ENCODE measurements at places on chromosomes 4 and X.

DNA sequence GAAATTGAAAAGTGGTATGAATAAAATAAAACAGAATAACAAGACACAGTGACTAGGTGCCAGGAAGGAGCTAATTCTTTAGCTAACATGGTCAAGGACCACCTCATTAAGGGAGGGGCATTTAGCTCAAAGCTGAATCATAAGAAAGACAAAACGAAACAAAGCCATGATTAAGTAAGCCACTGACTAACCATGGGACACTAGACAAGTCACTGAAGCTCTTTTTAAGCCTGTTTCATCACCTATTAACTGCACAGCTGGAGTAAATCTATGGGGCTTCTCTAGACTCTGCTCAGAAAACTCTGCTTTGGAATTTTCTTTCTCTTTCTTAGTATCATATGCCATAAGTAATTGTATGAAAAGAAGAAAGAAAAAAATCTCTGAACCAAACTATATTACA lies 49.8 kb upstream of the C1QTNF7 start:
- no peak for DNase-seq

DNA sequence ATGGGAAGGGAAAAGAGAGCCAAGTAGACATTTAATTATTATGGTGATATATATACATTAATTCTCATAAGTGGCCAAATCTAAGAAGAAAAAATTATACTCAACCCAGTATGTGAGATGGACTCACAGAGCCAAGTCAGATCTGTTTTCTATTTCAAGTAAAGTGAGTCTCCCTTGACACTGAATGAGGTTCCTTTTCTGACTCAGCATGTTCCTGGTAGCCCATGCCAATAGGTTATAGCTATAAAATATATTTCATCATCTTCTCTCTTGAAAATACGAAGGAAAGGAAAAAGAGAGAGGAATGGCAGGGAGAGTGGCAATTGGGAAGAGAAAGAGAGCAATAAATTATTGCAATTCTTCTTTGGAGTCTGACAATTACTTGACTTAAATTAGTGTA lies 68.8 kb upstream of the GRIA2 start:
- DNase-seq: no peak

DNA sequence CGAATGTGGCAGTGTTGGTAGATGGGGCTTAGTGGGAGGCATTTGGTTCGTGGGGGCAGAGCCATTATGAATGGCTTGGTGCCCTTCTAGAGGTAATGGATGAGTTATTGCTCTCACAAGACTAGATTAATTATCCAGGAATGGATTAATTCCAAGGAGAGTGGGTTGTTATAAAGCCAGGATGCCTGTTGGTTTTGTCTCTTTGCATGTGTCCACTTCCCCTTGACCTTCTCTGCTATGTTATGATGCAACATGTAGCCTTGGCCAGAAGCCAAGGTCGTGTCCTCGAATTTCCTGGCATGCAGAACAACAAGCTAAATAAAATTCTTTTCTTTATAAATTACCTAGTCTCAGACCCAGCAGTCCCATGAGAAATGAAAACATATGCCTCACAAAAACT lies 111.2 kb upstream of the PLS3 start:
- DNase-seq: no peak

DNA sequence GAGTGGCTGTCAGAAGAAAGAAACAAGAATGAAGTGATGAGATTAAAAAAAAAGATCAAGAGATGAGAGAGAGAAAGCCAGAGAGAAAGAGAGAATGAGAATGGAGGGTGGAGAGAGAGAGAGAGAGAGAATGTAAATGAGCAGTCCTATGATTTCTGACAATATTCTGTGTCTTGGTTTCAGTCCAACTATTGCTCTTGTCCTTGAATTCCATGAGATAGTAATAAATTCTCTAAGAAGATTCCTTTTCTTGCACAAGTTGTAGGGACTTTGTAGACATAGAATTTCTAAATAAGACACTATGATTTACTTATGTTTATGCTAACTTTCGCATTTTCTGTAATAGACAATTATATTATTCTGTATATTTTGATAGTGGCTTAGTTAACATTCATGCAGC lies 149.6 kb upstream of the CTSO start:
- no peak for DNase-seq

GRCh38 chrX:23659339-23659738 lies 8.0 kb upstream of the PRDX4 start:
- DNase-seq: no peak

- DNase-seq: no peak
These were observed 150.3 kb downstream of the RELL1 start for GRCh38 chr4:37535872-37536271.

DNA sequence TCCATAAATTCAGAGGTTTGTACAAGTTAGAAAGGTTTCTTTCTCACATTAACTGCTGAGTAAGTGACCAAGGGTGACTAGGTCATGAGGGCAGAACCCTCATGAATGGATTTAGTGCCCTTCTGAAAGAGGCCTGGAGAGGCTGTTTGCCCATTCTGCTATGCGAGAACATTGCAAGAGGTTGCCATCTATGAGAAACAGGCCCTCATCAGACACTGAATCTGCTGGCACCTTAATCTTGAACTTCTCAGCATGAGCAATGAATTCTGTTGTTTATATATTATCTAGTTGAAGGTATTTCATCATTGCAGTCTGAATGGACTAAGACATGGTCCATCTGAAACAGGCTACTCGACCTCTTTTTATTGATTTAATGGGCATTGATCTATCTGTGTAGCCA lies 96.2 kb upstream of the GPRIN3 start:
- no peak for DNase-seq

- DNase-seq: no peak
These were observed 53.2 kb downstream of the ADRA2C start for GRCh38 chr4:3819210-3819919.

DNA sequence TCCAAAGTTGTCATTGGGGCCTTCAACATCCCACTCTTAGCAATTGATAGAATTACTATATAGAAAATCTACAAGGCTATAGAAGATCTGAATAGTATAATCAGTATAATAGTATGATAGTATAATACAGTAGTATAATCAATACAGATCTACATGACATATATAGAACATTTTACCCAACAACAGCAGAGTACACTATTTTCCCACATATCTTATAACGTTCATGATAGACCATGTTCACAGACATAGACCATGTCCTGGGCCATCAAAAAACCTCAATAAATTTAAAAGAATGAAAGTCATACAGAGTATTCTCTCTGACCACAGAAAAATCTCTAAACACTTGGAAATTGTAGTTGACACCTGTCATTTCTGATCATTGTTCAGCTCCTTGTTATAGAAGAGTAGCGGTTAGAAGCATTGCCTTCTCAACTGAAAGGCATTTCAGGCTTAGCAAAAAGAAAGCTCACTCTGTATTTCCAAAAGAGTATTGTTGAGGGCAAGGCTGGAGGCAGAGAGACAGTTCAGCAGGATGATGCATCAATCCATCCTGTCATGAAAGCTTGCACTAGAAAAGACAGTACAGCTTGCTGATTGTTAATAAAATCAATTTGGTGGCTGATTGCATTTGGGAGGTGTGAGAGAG lies 38.8 kb upstream of the ARMCX5 start:
- DNase-seq: no peak

DNA sequence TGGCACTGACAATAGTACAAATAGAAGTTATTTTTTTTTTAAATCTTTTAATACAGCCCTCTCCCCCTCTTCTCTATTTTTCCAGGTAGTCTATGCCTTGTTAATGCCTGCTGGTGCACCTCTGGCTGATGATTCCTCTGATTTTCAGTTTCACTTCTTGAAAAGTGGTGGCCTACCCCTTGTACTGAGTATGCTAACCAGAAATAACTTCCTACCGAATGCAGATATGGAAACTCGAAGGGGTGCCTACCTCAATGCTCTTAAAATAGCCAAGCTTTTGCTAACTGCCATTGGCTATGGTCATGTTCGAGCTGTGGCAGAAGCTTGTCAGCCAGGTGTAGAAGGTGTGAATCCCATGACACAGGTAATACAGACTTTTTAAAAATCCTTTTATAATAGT lies 99.1 kb downstream of the USP9X start:
- no peak for DNase-seq

- DNase-seq: no peak
These were observed 24.2 kb upstream of the PGRMC2 start for GRCh38 chr4:128311659-128312403.

- DNase-seq: no peak
These were observed 117.6 kb downstream of the HPGD start for GRCh38 chr4:174404677-174405076.

- DNase-seq: no peak
These were observed 18.3 kb downstream of the NLGN3 start for GRCh38 chrX:71162981-71163380.

GRCh38 chr4:185290656-185291055 lies 81.3 kb downstream of the SNX25 start:
- no peak for DNase-seq

DNA sequence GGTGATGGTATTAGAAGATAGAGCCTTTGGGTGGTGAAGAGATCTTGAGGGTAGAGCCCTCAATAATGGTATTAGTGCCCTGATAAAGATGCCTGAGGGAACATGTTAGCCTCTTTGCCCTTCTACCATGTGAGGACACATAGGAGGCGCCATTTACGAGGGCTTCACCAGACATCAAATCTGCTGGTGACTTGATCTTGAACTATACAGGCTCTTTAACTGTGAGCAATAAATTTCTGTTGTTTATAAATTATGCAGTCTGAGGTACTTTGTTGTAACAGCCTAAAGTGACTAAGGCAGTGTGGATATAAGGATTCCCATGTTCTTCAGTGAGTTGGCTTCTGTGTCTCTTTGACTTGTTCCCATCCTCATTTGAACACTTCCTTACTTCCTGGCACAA lies 11.8 kb downstream of the MOB1B start:
- no peak for DNase-seq

- DNase-seq: no peak
These were observed 98.4 kb downstream of the ZNF827 start for GRCh38 chr4:145840162-145840768.

GRCh38 chr4:156781852-156782251 lies 189.7 kb downstream of the PDGFC start:
- DNase-seq: no peak

DNA sequence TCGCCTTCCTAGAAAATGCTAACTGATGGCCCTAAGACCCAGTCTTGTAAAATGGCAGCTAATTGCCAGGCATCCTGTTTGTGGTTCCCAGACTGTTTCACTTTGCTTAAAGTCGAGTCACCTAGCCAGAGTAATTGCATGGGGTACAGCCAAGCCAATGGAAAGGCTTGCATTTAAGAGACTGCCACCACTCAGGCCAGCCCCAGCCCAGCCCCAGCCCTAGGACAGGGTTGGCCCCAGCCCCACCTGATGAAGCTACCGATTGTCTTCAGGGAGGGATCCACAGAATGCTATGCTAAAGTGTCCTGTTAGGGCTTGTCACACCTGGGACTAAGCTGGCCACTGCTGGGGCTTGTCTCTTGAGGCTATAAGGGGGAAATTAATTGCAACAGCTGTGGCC lies 194.6 kb upstream of the KLF3 start:
- no peak for DNase-seq

- DNase-seq: no peak
These were observed 225.4 kb downstream of the PTTG2 start for GRCh38 chr4:38185406-38186144.

GRCh38 chr4:153663667-153664066 lies 20.4 kb upstream of the TLR2 start:
- no peak for DNase-seq

GRCh38 chr4:183098019-183098722 lies 886 bp upstream of the WWC2 start:
- DNase-seq: peak; percentile 3

DNA sequence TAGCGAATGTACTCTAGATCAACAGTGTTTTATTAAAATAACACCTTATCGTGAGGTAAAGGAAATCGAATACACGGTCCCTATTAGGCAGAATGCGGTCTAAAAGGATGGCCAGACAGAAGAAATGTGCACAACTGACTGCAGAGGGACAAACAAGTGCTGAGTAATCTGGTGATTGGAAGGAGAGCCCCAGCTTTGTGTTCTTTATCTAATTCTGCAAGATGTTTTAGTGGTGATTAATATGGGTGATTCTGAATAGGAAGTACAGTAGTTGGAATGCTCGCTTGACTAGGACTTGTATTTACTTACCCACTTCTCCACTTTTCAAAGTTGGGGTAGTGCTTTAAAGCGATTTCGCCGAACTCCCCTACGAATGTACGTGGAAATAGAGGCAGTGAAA lies 1.2 kb downstream of the WDR44 start:
- no peak for DNase-seq

DNA sequence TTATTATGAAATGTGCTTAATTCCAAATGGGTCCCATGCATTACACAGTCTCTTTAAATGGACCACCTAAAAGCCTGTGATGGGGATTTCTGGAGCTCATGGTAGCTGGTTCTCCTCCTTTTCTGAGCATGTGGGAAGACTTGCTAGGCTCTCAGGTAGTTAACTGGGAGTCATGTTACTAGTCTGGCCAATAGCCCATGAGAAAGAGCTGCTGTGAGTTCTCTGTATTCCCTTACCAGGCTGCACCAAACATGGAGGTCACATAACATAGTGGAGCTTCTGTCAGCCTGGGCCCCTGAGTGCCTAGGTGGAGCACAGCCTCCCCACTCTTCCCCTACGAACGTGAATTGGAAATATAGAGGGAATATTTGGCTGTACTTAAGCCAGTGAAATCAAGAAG lies 198.4 kb downstream of the MAML3 start:
- DNase-seq: no peak

DNA sequence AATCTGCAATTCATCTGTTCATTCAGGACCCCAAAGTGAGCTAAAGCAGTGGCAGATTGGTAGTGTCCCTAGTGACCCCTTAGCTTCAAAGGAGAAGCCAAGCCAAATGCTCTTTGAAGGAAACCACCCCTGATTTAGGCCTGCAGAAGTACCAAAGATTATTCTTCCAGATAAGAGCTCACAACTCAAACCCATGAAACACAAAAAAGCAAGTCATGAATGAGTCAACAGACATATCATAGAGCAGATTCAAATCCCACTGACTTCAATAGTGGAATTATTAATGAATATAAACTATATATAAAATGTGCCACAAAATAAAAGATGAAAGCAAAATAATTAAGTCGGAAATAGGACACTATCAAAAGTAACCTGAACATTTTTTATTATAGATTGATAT lies 197.6 kb downstream of the SCFD2 start:
- no peak for DNase-seq

DNA sequence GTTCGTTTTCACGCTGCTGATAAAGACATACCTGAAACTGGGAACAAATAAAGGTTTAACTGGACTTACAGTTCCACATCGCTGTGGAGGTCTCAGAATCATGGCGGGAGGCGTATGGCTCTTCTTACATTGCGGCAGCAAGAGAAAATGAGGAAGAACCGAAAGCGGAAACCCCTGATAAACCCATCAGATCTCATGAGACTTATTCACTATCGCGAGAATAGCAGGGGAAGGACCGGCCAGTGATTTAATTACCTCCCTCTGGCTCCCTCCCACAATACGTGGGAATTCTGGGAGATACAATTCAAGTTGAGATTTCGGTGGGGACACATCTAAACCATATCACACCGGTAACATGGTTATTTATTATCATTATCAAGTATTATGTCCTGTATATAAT lies 2204.5 kb downstream of the ARAP2 start:
- DNase-seq: no peak

- no peak for DNase-seq
These were observed 10.9 kb upstream of the EXOSC9 start for GRCh38 chr4:121789960-121790829.

Measured in activated naive CD4-positive, alpha-beta T cell (primary cell).